Kidney epithelial cell (primary cell): ENCODE measurements at places on chromosomes 3 and 15.

GRCh38 chr15:81901319-81901718 is 144.5 kb downstream of the MEX3B start:
- DNase-seq: no peak

DNA sequence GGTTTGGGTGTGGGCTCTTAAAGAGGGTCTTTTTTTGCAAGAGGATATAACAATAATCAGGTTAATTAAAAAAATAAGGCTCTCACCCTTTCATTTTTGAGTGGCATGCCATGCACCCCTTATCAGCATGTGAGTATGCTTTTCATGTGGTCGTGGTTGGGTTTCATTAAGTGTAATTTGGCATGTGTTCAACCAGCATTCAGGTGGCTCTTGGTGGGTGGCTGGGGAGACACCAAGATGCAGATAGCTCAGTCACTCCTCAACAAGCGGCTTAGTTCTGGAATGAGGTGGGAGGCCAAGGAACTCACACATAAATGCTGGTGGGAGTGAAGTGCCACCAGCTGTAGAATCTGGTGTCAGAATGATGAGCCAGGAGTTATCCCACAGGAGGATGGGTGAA is 66.8 kb downstream of the FLNB start:
- no peak for DNase-seq

- DNase-seq: no peak
Measured at GRCh38 chr3:181530584-181530983, 181.1 kb upstream of the SOX2 start.

DNA sequence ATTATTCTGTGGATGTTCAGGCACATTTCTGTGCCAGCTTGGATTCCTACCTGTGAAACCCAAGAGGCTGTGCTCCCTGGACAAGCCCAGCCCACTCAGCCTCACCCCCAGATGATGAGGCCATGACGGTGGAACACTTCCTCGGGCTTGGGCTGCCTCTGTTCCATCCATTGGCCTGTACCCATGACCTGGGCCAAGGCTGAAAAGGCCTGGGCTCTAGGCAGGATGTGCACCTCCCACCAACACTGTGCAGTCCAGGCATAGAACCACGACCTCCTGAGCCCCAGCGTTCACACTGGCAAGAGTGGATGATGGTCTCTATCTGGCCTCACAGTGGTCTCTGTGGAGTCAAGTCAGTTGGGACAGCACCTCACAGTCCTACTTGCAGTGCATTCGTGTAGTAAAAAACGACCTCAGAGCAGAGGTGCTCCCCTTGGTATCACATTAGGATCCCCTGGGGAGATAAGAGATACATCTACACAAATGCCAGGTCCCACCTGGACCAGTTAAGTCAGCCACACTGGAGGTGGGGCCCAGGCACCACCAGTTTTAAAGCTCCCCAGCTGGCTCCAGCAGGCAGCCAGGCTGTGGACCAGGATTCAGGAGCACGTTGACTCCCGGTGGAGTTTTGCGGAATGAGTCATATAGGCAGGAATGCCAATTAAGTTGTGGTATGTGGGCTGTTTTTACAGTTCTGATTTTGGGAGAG is 39.0 kb upstream of the IGF1R start:
- peak; percentile 58 for DNase-seq

GRCh38 chr3:131518680-131519079 is 15.9 kb upstream of the MRPL3 start:
- no peak for DNase-seq

GRCh38 chr3:10337323-10338163 is 16.6 kb upstream of the SEC13 start:
- DNase-seq: no peak

GRCh38 chr3:31704156-31704555 is 171.4 kb downstream of the STT3B start:
- DNase-seq: no peak

- DNase-seq: no peak
Measured at GRCh38 chr15:63726491-63726890, 107.3 kb downstream of the HERC1 start.

GRCh38 chr3:45660567-45660901 is 28.7 kb upstream of the SACM1L start:
- DNase-seq: no peak

DNA sequence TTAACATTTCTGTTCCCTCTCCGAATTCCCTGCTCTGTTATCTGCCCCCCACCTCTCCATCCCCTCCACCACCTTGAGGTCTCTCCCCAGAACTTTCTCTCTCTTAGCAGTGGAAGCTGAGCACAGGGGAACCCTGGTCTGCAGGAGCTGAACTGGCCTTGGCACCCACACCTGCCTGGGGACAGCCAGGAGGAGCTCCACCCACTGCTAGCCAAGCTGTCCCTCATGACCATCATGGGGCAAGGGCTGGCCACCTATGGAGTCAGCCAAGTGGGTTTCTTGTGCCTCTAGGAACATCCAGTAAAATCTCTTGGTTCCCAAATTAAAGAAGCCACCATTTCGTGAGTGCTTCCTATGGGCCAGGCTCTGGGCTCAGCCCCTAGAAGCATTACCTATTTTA is 276.4 kb upstream of the TLE3 start:
- DNase-seq: no peak

DNA sequence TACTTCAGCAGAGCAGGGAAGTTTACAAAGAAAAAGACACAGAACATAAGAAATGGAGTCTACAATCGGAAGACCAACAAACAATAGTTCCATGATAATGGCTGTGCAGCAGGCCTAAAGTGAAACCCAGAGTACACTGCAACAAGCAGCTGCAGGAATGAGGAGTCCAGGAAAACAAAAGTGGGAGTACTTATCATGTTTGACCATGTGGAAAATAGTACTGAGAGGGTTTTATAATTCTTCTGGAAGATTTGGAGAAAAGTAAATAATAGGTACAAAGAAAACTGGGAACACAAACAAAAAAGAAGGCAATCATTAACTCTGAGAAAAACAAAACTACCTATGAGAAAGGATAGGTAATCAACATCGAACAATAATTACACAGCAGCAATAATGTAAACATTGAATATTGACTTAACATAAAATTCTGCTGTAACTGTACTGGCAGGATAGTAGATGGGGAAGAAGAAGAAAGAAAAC is 87.5 kb downstream of the NEK10 start:
- no peak for DNase-seq

GRCh38 chr15:37638691-37639090 is 295.7 kb upstream of the TMCO5A start:
- DNase-seq: no peak

DNA sequence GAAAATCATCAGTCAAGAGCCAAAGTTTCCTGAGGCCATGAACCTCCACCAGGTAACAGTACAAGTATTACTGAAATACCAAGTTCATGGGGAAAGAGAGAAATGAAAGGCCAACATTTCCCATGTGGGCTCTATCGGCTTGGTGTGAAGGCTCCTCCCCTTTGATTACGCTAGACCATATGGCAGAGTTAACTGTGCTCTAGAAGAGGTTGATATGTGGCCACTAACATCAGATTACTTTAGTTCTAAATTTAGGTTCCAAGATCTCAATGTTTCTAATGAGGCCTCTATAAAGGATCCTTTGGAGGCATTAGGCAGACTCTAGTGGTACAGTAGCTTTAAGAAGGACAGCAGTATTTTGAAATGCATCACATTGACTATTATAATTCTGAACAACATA is 127.1 kb downstream of the SEMA6D start:
- no peak for DNase-seq

DNA sequence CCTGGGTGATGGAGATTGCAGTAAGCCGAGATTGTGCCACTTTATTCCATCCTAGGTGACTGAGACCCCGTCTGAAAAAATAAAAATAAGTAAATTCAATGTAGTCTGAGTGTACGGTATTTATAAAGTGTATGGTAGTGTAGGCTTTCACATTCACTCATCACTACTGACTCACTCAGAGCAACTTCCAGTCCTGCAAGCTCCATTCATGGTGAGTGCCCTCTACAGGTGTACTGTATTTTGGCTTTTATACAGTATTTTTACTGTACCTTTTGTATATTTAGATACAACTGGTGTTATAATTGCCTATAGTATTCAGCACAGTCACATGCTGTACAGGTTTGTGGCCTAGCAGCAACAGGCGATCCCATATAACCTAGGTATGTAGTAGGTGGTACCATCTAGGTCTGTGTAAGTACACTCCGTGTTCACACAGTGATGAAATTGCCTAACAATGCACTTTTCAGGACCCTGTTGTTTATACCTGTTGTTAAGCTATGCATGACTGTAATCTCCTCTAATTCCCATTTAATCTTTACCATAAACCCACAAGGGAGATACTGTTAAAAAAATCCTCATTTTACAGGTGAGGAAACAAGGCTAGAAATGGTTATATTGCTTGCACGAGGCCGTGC is 19.3 kb downstream of the CACNA1D start:
- no peak for DNase-seq

- no peak for DNase-seq
Measured at GRCh38 chr3:43693594-43693993, 2.9 kb downstream of the ABHD5 start.

- DNase-seq: no peak
Measured at GRCh38 chr3:69462826-69463100, 76.9 kb upstream of the FRMD4B start.

- DNase-seq: no peak
Measured at GRCh38 chr3:127209840-127210653, 17.1 kb downstream of the PRR23E start.

DNA sequence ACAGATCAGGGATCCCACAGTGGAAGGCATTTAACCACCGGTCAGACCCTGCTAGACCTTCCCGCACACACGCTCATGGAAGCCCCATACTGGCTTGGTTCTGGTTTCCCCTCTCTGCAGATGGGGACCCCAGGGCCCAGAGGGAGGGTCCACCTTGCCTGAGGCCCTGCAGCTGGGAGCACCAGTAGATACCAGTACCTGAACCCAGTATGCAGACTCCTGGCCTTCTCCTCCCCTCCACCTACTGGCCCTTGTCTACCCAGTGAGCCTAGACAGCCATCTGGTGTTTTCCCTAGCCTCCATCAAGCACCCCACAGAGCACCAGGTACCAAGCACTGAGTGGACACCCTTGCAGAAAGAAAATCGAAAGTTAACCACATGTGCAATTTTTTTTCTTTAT is 65.1 kb downstream of the MEGF11 start:
- DNase-seq: no peak

DNA sequence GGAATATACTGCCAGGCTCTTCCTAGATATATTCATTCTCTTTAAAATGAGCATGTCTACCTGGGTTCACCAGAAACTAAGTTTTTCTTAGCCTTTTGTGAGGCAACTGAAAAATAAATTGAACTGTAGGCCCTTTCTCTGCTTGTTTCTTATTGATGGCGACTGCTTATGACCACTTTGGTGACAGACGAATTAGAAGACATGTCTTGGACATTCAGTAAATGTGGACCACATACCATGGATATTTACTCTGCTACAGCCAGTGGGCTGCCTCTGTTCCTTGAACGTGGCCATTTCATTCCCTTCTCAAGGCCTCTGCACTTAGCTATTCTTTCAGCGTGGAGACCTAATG is 603 bp upstream of the SELENOK start:
- DNase-seq: no peak

GRCh38 chr15:101618076-101618475 is 34.1 kb downstream of the TM2D3 start:
- DNase-seq: no peak

GRCh38 chr3:173778251-173778650 is 380.7 kb downstream of the NLGN1 start:
- DNase-seq: no peak

GRCh38 chr15:61851955-61852354 is 208.3 kb downstream of the VPS13C start:
- no peak for DNase-seq

DNA sequence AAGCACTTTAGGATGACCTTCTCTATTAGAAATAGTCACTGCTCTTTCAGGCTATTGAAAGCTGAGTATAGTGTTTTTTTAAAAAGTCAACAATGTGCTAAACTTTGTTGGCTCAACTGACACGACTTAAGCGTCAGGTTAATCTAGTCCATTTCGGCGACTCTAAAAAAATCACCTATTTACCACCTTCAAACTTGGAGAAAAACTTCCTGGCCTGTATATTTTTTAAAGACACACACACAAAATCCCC is 517.8 kb downstream of the FOXP1 start:
- no peak for DNase-seq

DNA sequence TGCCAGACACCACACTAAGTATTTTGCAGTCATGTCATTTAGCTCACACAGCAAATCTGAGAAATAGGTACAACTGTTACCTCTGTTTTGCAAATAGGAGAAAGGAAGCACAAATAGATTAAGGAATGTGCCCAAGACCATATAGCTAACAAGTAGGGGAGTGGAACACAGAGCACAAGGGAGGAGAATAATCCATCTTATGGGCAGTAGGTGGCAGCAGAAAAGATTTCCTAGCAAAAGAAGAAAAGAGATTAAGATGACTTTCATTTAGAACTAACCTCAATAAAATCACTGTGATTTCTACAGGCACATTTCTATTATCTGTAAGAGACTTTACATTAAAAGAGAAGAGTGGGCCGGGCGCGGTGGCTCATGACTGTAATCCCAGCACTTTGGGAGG is 49.1 kb downstream of the NR1I2 start:
- DNase-seq: no peak

DNA sequence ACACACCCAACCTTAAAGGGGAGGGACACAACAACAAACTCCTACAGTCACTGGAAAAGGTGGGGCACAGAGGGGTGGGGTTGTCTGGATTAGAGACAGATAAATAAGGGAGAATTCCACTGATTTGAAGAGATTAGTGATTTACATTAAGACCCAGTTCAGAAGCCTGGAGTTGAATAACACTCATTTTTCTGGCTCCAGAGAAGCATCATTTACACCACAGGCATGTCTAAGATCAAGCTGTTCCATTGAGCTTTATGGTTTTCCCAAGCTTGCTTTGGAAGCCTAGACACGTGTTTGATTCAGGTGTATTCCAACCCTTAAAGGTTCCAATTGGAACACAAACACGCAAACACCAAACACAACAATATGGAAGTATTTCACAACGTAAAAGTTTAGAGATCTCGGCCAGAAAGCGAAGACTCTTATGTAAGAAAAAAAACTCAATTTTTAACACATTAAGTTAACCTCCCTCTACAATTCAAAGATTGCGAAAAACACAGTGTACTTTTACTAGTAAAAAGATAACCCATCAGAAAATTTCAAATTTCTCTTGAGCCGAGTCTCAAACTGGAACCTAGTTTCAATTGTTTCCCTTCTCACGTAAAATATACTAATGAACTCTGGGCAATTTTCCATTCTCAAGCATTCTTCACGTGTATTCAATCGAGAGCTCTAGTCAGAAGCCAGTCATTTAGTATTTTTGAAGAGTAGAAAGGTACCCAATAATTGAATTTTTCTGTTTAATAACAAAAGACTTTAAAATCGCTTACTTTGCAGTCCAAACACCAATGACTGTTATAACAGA is 2.1 kb downstream of the TRA2B start:
- DNase-seq: no peak

DNA sequence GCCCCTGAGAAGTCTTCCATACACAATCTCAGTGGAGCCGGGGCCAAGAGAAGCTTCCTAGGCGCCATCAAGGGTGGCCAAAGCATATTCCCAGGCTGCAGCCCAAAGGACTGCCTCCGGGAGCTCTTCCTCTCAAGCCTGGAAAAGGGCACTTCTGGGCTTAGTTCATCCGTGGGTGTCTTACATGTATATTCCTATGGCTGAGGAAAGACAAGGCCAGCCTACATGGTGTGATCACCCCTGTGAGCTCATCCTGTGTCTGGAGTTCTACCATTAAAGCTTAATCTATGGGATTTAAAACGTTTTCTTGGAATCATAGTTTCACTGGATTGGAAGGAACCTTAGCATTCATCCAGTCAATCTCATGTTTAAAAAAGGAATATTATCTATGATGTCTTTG is 21.9 kb upstream of the TIMP4 start:
- no peak for DNase-seq

GRCh38 chr3:189467451-189467850 is 163.7 kb upstream of the TP63 start:
- no peak for DNase-seq

- DNase-seq: peak; percentile 70
Measured at GRCh38 chr3:188507244-188507720, 353.3 kb downstream of the LPP start.
